Thoracic aorta (tissue), 2 donors: ENCODE measurements at places on chromosomes 12 and 14. TPM values are rescaled to one million over a fixed set of nuclear protein-coding genes. Genes with fewer than 3 reads are reported as not detected.

Gene NGB
- total RNA-seq, result not detected

Gene CD69
- total RNA-seq, result 5.8 TPM

Gene ANO2
- total RNA-seq, result 6.7 TPM

Gene C12orf54
- not detected for total RNA-seq

Gene ITGA5
- 752 TPM for total RNA-seq

Gene ACTR6
- 17.6 TPM for total RNA-seq

Gene PMCH
- not detected for total RNA-seq

Gene PCED1B
- total RNA-seq, result 12.3 TPM

Gene EPYC
- total RNA-seq, result not detected

Gene NOP9
- total RNA-seq, result 19.2 TPM

Gene RDH12
- not detected for total RNA-seq

Gene BORCS5
- total RNA-seq, result 20.6 TPM

Gene RAN
- total RNA-seq, result 120 TPM
